ENCODE measurements at places on chromosomes 1 and 21.

GRCh38 chr1:150552911-150553289 lies 3.7 kb downstream of the ADAMTSL4 start:
- DNase-seq, result no peak

DNA sequence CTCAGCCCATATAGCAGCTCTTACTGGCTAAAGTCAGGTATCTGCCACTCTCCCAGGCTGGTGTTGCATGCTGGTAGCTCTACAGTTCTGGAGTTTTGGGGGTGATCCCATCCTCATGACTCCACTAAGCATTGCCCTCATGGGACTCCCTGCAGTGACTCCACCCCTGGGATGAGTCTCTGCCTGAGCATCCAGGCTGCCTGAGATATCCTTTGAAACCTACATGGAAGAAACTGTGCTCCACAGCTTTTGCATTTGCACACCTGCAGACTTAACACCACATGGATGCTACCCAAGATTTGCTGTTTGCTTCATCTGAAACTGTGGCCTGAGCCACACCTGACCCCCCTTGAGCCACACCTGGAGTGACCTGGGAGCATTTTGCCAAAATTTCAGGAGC lies 226.4 kb downstream of the C1orf94 start:
- DNase-seq, result no peak

DNA sequence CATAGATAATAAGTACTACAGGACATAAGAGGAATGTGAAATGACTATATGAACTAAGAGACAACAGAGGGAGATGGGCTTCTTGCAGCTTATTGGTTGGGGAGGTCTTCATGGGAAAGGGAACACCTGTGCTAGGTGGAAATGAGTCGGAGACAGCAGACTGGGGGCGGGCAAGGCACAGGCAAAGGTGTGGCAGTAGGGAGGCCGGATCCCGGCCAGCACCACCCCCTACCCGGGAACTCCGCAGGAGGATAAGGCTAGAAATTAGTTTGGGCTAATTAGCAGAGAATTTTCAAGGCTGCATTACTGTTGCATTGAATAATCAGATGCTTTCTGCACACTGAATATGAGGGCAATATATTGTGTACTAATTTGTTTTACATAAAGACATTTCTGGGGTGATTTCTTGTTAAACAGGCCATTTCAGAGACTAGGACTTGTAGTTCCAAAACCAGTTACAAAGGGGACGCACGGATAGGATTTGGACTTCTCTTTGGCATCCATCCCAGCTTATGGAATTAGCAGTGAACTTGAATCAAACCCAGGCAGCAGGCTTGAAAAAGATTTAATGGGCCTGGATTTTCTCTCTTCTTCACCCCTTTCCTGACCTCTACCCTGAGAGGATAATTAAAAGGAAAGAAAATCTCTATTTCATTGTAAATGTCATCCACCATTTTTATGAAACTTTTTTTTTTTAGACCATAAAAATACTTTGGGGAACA lies 2.2 kb upstream of the HUNK start:
- no peak for DNase-seq

- no peak for DNase-seq
Measured at GRCh38 chr1:87632232-87632631, 303.6 kb downstream of the LMO4 start.

- DNase-seq, result no peak
Measured at GRCh38 chr21:46119637-46120271, 21.8 kb downstream of the COL6A2 start.

DNA sequence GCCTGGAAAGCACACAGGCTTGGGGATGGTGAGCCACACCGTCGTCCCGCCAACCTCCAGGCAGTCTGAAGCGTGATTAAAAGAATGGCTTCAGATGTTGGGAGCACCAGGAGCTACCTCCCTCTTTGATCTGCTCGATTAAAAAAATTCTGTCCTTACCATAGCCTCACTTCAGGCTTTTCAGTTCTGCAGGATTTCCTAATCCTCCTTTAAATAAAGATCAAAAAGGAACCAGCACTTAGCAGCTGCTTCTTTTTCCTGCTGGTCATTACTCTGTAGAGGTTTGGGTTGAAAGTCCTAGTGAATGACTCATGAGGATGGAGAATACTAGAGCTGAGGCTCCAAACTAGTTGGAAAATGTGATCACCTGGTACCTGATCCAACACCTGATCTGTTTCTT lies 71.9 kb upstream of the C1orf174 start:
- no peak for DNase-seq

- no peak for DNase-seq
Measured at GRCh38 chr1:85806236-85806965, 98.2 kb upstream of the ZNHIT6 start.

- DNase-seq, result peak; percentile 53
Measured at GRCh38 chr1:55490547-55490946, 275.4 kb upstream of the USP24 start.

GRCh38 chr1:17060306-17060749 lies 6.5 kb upstream of the SDHB start:
- DNase-seq, result no peak

DNA sequence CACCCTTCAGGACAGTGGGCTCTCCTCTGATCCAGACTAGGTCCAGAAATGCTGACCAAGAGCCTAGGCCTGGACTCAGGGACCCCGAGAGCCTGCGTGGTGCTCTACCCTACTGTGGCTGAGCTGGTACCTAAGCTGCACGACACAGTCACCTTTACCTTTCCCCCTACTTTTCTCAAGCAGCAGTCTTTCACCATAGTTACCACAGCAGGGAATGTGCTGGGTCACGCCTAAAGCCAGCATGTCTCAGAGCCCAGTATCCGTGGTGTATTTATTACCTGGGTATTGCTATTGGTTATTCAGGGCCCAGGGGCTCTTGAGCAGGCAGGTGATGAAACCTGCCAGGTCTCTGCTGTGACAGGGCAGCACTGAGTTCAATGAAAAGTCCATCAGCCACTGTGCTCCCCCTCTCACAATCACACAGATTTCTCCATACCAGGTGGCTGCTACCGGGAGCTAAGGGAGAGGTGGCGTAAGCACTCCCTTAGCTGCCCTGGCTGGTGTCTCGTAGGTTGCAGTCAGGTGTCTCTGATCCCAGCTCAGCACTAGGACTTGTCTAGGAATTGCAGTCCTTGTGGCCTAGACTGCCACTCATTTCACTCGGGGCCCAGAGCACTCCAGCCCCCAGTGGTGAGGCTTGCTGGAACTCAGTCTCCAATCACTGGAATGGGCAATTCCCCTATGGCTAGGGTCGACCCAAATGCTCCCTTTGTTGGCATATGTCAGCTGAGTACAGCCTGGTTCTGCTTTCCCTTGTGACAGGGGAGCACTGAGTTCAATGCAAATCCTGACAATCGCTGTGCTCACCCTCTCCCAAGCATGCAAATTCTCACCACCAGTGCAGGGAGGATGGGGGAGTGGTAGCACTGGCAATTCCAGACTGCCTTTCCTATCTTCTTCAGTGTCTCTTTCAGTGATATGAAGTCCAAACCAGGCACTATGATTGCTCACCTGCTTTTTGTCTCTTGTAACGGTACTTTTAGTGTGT lies 128.7 kb downstream of the PHTF1 start:
- no peak for DNase-seq

GRCh38 chr1:208763971-208764370 lies 519.8 kb upstream of the PLXNA2 start:
- DNase-seq, result no peak

DNA sequence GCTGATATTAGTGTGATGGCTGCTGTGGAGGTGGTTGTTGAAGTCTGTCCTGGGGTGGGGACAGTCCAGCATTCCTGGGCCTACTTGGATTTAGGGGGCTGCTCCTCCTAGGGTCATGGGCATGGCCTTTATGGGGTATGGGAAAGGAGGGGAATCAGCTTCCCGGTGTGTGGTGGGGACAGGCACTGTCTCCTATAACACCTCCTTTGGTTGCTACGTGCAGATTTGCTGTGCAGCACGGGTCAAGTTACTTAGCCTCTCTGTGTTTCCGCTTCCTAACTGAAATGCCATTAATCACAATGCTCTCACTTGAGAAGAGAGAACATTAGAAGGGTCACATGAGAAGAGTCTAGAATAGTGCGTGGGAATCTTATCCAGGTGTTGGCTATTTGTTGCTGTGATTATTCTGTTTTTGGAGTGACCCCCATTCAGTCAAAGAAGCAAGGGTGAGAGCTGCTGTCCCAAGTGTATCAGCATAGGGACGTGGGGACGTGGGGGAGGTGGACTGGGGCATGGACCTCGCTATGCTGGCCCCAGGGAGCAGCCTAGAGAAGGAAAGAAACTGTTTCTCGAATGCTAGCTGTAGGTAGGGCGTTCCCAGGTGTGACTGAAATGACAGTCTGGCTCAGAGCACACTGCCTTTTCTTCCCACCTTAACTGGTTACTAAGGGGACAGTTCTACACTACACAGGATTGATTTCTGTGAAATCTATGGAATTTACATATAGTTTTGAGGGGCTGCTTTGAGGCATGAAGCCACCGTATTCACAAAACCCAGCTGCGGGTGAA lies 19.9 kb downstream of the SOX13 start:
- DNase-seq, result no peak

- no peak for DNase-seq
Measured at GRCh38 chr1:21311016-21311415, 20.8 kb upstream of the ECE1 start.
